ENCODE measurements at places on chromosomes 5 and 9.

DNA sequence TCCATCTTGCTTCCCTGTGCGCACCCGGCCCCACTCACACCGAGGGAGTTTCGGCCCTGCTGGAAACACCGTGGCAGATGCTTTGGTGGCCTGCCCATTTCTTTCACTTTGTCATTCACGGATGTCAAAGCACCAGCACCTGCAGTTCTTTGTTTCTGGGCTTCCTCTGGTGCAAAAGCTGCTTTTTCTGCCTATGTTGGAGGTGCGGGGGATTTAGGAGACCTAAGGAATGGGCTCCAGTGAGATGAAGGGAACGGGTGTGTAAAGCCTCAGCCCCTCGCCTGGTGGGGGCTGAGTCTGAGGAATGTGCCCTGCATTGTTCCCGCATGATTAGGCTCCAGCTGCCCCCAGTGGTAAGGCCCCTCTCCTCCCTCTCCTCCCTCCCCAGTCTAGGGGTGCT lies 62.3 kb downstream of the THBS4 start:
- no peak for DNase-seq

GRCh38 chr9:137899551-137900360 lies 22.2 kb downstream of the CACNA1B start:
- no peak for DNase-seq

- no peak for DNase-seq
These were observed 44.4 kb downstream of the MAP1B start for GRCh38 chr5:72151646-72152045.

GRCh38 chr9:100083448-100084127 lies 15.2 kb downstream of the ERP44 start:
- no peak for DNase-seq

DNA sequence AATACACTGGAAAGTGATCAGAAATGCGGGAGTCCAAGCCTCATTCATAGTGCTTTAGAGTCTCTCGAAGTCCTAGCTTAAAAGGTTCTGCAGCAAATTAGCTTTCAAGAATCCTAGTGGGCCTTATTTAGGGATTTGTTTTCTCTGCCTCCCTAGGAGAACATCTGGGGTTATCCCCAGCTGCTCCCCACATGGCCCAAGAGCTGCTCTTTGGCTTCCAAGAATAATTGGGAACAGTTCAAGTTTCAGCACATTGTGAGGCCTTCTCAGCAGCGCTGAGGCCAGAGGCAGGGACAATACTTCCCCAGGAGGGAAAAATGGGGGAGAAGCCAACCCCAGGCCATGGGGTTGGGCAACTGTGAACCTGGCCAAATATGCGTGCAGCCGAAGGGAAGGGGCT lies 108.7 kb downstream of the LIFR start:
- no peak for DNase-seq

GRCh38 chr5:176810081-176810597 lies at the start of gene UNC5A:
UNC5A (plus strand) TSS chr5:176810559; CDS start chr5:176810751, 192 bp downstream.
- no peak for DNase-seq

DNA sequence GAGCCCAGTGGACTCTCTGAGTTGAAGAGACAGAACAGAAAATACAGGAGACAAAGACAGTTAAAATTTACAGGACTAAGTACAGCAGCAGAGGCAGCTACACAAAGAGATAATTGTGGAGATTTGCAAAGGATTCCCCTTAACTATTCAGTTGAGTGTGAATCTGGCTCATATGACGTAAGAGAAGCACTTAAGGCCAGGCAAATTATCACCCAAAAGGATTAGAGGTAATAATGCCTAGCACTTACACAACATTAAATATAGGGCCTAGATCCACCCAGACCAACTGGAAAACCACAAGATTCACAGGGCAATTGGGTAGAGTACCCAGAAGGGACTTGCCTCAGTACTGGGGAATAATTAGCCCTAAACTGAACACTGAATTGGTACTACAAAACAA lies 41.3 kb downstream of the ADAMTS6 start:
- no peak for DNase-seq

DNA sequence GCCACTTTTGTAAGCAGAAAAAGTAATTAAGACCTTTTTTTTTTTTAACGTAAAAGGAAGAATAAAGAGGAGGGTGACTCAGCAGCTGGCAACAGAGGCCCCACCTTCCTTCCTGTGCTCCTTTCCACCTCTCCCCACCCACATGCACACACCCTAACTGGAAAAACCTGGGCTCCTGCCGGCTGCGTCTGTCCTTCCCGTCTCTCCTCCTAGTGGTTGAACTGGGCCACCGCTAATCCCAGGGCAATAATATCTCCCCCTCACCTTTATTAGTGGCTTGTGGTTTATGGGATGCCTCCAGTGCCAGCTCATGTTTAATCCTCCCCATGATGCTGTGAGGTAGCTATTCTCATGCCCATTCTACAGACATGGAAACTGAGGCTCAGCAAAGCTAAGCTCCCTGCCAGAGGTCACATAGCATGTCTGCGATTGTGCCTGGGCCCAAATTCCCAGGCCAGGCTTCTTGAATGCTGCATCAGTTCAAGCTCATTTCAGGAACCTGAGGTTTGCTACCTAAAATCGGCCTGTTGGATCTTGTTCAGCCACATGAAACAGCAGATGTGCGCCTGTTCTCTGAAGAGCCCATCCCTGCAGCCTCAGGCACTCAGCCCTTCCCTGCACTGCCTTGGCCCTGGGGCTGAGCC lies 60.9 kb upstream of the IL17B start:
- no peak for DNase-seq

DNA sequence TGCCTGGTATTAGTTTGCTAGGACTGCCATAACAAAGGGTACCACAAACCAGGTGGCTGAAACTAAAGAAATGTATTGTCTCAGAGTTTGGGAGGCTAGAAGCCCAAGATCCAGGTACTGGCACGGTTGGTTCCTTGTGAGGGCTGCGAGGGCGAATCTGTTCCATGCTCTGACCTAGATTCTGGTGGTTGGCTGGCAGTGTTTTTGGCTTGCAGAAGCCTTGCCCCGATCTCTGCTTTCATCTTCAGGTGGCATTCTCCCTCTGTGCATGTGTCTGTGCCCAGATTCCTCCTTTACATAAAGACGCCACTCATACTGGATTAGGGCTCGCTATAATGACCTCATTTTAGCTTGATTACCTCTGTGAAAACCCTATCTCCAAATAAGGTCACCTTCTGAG lies 36.7 kb downstream of the RAI14 start:
- DNase-seq = no peak

DNA sequence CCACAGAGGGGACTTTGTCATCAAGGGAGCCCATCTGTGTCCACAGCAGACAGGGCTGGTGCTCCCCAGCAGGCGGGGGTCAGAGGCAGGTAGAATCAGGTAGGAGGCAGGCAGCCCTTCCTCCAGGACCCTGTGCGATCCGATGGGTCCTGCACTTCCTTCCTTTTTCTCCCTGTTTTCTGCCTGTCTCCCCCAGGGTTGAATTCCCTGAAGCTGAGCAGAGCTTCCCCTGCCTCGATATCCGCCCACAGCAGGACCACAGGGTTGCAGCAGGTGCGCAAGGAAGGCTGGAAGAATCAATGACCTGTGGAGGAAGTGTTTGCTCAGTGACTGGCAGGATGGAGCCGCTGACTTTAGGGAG lies 69.2 kb downstream of the MRPL36 start:
- DNase-seq = no peak

DNA sequence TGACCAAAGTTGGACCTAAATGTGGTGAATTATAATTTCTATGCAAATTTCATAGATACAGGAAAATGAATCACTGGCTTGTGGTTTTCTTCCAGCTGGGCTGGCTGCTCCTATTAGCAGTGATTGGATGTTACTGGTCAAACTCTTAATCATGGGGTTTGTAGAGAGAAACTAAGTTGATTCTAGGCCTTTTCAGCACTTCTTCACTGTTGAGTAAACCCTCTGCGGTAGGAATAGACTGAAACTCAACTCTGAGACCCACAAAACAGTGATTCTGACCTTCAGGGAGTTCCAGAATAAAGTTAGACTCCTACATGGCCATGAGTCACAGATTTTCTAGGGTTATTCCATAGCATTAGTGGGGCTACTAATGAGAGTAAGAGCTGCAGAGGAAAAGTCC lies 47.9 kb upstream of the FKTN start:
- no peak for DNase-seq

- no peak for DNase-seq
These were observed 81.4 kb upstream of the WWC1 start for GRCh38 chr5:168209997-168210396.

- no peak for DNase-seq
These were observed 105.5 kb downstream of the FEM1C start for GRCh38 chr5:115439042-115439441.

DNA sequence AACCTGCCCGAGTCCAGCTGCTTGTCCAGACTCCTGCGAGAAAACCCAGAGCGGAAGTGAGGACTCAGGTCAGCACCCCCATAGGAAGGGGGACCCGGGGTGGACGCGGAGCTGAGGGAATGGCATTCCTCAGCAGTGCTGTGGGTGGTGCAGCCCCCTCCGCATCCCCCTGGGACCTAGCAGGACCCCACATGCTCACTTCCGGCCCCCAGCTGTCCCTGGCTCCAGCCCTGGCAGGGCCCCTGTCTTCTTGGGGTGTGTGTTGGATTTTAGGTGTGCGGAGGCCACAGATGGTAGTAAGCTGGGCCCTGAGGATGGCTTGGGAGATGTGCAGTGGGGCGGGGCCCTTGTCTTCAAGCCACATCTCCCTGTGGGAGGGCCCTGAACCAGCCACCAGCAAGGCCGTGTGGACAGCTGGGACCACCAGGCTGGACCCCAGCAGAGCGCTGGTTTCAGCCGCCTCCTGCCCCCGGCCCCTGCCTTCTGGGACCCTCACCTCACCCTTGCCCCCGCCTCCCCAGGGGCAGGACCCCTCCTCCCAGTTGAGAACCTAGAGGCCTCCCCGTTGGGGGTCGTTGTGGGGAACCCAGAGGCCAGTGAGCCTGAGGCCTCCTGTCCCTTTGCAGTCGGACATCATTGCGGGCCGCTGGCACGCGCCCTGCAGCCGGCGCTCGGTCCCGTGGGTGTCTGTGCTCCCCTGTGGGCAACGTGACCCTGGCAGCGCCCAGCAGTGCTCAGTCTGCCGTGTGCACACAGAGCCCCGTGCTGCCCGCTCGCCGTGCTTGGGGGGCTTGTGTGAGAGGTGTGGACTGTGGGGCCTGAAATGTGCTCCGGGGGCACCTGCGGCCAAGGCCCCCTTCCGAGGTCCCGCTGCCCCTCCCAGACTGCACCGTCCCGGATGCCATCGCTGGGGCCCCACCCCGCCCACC lies 10.8 kb upstream of the SLC9A3 start:
- DNase-seq = no peak

DNA sequence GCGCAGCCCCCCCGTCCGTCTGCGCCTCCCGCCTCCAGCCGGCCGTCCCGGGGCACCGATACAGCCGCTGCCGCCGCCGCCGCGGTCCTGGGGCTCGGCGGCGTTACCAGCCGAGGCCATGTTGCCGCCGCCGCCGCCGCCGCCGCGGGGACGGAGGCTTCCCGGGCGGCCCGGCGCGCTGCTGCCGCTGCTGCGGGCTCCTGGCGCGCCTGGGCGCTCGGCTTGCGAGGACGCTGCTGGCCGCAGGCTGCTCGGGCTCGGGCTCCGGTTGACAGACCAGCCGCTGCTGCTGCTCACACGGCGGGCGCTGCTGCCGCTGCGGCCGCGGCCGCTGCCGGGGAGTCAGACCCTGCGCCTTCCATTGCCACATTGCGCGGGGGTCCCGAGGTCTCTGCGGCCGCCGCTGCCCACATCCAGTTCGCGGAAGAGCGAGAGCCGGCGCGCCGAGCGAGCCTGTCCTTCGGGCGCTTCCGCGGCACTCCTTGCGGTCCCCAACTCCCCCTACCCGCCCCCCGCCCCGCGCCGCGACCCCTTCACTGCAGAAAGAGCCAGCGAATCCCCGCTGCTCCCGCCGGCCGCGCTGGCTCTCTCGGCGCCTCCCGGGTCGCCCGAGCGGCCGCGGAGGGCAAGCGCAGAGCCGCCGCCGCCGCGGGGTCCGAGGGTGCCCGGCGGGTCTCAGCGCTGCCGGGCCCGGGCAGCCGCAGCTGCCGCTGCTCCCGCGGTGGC lies 8.4 kb downstream of the PTCH1 start:
- DNase-seq = peak; percentile 44

GRCh38 chr9:91156451-91157234 lies 205.1 kb downstream of the AUH start:
- no peak for DNase-seq

GRCh38 chr5:133520062-133520461 lies 92.3 kb downstream of the FSTL4 start:
- no peak for DNase-seq

- peak; percentile 65 for DNase-seq
These were observed 416.0 kb downstream of the MAN2A1 start for GRCh38 chr5:110105692-110106091.

GRCh38 chr9:110276781-110277180 lies 20.5 kb upstream of the TXN start:
- DNase-seq = no peak

DNA sequence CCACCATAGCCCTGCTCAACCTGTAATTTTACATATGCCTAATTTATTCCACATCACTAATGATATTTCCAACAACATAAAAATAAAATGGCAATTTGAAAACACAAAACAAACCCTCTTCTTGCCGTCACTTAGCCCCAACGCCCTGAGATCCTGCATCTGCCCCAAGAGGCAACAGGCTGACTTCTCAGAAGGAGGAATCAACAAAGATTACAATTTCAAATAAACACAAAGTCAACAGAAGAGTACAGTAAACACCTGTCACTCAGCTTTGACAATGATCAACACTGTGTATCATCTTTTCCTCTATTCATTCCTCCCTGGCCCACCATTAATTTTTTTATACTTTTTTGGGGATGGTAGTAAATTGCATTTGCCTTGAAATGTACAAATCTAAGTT lies 19.8 kb downstream of the EPB41L4B start:
- no peak for DNase-seq

- DNase-seq = peak; percentile 64
These were observed 133.9 kb downstream of the C9orf50 start for GRCh38 chr9:129486756-129487657.

- no peak for DNase-seq
These were observed 957.8 kb upstream of the TYRP1 start for GRCh38 chr9:11735391-11735790.

DNA sequence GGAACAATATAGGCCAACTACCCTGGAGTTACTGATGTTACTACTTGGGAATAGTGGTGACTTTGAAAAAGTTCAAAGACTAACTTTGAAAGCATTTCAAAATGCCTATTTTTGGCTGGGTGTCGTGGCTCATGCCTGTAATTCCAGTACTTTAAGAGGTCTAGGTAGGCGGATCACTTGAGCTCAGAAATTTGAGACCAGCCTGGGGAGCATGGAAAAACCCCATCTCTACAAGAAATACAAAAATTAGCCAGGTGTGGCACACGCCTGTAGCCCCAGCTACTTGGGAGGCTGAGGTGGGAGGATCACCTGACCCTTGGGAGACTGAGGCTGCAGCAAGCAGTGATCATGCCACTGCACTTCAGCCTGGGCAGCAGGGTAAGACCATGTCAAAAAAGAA lies 105.3 kb downstream of the ARRDC3 start:
- peak; percentile 58 for DNase-seq

DNA sequence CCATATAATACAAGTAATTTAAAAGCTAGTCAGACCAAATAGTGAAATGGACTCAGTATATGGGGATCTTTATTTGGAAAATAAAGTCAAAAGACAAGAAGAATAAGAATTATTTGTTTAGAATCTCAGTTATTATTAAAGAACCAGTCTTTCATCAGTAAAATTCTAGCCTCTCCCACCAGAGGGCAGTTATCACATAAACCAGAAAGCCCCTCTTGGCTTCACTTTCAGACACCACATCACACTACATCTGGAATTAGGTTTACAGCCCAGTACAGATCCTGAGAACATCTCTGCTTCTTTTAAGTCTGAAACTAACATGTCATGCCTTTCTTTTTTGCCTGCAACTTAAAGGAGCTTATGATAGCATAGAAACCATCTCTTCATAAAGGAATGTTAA lies 12.2 kb upstream of the HSPB3 start:
- DNase-seq = no peak

GRCh38 chr5:38138574-38138973 lies 119.8 kb upstream of the EGFLAM start:
- no peak for DNase-seq

Data from thyroid gland (tissue), 4 donors.